ENCODE measurements at places on chromosomes 16 and 17.
A peak's percentile ranks its signal among the peaks of the same experiment; 100 is the strongest.

DNA sequence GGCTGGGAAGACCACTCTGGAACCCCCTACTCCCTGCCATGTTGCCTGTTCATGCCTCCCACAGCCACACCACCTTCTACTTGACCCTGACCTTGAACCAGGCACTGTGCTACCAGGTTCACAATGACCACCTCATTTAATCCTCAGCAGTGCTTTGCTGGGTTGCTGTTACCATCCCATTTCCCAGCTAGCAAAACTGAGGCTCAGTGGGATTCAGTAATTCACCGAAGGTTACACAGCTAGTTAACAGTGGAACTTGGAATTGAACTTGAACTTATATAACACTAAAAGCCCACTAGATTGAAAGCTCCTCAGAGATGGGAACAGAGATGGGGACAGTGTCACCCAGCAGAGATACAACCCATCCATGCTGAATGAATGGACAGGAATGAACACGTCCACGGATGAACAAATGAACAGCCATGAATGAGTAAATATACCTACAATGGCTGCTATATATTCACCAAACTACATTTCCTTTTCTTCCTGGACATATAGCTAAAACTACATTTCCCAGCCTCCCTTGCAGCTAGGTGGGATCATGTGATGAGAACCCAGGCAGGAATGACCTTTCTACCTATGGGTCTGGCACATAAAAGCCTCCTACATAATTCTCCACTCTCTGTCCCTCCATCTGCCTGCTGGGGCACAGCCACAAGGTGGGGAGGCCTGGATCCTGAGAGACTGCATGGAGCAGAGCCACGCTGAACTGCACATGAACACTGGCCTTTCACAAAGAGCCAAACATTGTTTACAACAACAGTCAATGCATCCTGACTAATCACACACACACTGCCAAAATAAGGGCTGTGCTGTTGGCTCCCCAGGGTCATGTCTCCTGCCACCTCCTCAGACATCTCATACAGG, 94.8 kb downstream of the RMI2 start:
- no peak for DNase-seq

GRCh38 chr16:82175627-82176026, 5.6 kb upstream of the MPHOSPH6 start:
- no peak for DNase-seq

DNA sequence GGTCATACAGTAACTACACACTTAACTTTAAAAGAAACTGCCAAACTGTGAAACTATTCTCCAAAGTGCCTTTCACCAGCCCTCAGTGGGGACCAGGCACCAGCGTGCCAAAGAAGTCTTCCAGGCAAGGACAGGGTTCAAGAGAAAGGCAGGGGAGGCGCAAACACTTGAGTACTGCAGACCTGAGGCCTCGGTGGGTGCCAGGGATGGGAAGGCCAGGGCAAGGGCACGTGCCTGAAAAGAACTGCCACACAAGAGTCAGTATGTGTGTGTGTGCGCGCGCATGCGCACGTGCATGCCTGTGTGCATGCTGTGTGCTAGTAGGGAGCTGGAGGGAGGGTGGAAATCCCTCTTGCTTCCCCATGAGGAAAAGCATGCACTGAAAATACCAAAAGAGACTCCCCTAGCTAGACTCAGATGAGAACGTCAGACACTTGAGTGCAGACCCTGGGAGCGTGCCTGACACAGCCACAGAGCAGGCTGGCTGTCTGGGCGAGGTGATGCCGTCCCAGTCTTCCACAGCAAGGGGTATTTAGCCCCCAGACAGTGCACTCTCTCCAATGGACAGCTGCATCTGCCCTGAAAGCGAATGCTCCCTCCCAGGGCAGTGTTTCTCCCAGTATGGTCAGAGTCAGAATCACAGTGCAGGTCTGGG, 40.1 kb upstream of the GSG1L start:
- no peak for DNase-seq

- peak; percentile 2 for DNase-seq
Measured at GRCh38 chr17:11644265-11645212, 46.3 kb downstream of the DNAH9 start.

DNA sequence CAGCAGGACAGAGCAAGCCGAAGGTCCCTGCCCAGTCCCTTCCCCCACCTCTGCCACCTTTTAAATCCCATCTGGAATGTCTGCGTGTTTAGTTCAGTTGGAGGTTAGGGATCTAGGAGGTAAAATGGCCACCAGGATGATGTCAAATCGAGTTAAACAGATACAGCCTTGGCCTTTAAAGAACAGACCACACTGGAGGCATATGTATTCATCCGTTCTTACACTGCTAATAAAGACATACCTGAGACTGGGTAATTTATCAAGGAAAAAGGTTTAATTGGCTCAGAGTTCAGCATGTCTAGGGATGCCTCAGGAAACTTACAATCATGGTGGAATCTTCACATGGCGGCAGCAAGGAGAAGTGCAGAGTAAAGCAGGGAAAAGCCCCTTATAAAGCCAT, 167.8 kb upstream of the CACNG5 start:
- no peak for DNase-seq

- DNase-seq: no peak
Measured at GRCh38 chr16:13291591-13292333, 390.4 kb downstream of the SHISA9 start.

DNA sequence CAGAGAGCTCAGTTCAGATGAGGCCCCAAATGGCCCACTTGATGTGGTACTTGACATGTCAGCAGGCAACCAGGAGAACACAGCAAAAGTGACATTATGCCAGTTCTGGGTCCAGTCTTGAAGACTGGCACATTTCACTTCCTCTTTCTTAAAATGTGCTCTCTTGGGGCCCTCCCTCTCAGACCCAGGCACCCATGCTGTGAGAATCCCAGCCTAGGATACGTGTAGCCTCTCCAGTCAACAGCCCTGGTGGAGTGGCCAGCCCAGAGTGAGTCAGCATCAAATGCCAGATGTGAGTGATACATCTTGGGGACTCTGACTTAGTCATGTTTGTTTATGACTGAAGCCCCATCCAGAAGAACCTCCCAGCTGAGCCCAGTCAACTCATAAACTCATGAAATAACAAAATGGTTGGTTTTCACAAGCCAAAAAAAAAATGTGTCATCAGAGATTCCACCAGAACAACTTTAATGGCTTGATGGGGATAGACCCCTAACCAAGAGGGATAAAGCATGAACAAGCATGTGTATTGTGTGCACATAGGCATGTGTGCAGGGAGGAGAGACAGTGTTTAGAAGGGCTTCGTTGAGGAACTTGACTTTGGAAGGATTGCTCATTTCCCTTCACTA, 82.5 kb upstream of the TNRC6C start:
- DNase-seq: peak; percentile 24

- no peak for DNase-seq
Measured at GRCh38 chr16:56787167-56787566, 57.2 kb downstream of the NUP93 start.

DNA sequence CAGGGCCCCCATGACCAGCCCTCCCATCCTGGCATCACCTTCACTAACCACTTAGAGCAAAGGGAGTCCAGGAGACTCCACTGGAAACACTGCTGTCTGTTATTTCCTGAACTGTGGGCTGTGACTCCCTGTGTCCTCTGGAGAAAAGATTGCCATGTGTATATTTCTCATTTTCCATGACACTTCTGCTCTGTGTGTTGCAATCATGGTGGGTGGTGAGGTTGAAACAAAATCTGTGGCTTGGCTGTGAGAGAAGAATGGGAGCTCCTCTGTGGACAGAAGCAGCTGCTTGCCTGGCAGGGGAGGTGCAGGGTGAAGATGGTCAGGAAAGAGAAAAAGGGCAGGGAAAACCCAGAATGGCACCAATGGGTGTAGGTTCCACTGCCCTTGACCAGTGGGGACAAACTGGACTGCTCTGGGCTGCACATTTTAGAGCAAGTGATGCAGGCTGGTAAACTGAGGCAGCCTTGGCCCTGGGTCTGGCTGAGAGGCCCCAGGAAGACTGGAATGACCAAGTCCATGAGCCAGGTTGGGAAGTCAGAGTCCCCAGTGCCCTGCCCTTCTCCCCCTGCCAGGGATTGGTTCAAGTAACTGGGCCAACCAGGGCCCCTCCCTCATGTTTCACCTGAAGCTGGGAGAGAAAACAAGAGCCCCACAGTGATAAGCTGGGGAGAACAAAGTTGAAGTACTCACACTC, 314.3 kb downstream of the C16orf95 start:
- DNase-seq: no peak

- no peak for DNase-seq
Measured at GRCh38 chr17:59160157-59161025, 4.8 kb downstream of the PRR11 start.

- DNase-seq: no peak
Measured at GRCh38 chr16:88974080-88974915, 2.7 kb downstream of the CBFA2T3 start.

DNA sequence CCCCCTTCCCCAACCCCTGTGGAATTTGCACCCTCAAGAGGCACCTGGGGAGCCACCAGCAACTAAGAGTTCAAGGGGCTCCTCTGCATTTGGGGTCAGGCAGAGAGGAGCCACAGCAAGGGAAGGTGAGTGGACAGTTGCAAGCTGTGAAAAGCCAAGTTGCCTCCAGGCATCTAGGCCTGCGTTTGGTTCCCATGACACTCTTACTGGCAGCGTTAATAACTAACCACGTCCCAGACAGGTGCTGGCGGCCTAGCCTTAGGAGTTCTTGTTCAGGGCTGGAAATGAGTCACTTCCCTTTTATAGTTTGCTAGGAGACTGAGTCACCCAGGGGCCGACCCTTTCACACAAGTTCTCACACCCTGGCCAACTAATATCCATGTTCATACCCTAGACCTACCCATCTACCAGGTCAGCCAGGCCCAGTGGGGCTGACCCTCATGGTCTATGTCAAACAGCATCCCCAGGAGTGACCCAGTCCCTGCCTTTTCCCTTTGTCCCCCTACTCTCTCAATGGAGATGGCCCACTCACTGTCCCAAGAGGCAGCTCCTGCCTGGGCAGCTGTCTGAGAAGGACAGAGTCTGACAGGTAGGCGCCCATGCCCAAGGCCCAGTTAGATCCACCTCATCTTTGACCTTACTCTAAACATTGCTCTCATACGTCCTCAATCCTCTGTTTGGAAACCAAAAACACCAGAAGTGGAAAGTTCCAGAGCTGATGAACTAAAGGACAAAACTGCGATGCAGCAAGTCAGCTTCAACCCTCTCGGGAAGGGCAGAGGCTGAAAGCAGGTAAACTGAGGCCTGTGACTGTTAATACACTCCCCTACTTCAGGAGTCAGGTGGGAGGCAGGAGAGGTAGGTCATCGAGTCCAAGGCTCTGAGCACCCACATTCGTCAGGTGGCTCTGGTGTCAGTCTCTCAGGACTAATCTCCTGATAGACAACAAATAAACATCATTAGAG, 300.6 kb downstream of the SOX9 start:
- DNase-seq: peak; percentile 50

GRCh38 chr16:79970551-79971236, 370.2 kb upstream of the MAF start:
- no peak for DNase-seq

DNA sequence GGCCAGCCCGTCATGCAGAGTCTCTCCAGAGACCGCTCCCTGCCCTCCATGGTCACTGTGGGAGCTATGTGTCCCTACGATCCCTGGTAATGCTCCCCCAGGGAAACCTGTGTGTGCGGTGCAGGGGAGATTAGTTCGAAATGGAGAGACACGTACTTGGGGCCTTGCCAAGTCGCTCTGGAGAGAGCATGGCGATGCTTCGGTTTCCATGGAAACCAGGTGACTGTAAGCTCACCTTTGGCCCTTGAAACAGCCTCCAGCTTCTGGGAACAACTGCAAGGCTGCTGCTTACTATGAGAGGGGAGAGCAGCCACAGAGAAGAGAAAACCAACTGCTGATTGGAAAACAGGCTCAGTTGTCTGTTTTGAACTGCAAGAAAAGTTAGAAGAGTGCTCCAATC, 879.7 kb upstream of the EEF2KMT start:
- DNase-seq: no peak

- no peak for DNase-seq
Measured at GRCh38 chr17:50238601-50239280, 35.5 kb upstream of the TMEM92 start.

GRCh38 chr16:74296104-74296431, 546 bp upstream of the PSMD7 start:
- no peak for DNase-seq

DNA sequence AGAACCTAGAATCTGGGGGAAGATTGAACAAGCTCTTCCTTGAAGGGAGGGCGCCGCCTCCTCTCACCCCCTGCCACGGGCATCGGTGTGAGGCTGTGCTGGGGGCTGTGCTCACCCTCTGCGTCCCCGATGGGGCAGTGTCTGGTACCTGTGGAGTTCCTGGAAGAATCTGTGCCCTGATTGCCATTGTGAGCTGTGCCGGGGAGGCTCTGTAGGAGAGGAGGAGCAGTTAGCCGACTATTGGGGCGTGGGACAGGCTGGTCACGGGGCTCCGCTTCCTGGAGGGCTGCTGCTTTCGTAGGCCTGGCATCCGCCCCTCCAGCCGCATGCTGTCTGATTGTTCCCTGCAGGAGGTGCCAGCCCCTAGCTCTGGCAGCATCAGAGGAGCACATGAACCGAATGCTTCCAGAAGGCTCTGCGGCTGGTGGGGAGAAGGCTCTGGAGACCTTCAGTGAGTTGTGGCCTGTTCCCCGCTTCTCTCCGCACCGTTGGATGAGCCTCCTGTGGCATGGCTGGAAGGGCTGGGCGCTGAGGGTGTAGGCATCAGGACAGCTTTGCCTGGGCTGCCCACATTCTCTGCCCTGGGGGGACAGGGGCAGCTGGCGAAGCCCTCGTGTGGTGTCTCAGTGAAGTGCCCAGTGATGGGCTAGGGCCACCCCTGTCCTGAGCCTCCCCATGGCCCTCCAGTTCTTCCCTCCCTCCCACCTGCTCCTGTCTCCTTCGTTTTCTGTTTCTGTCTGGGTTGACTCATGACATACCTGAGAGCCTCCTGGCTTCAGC, 86.9 kb downstream of the SEC14L1 start:
- no peak for DNase-seq

DNA sequence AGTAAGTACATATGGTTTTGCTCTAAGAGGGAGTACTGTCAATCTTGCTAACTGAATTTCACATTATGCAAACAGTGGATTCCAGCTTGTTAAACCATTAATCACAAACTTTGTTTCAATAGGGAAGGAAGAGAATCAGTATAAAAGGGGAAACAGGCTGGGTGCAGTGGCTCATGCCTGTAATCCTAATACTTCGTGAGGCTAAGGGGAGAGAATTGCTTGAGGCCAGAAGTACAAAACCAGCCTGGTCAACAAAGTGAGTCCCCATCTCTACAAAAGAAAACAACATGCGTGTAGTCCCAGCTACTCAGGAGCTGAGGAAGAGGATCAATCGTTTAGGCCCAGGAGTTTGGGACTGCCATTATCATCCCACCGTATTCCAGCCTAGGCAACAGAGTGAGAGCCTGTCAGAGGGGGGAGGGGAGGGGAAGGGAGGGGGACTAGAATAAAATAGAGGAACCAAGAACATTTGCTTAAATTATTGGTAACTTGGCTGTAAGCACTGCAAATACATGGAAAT, 65.7 kb downstream of the FBXL20 start:
- no peak for DNase-seq

DNA sequence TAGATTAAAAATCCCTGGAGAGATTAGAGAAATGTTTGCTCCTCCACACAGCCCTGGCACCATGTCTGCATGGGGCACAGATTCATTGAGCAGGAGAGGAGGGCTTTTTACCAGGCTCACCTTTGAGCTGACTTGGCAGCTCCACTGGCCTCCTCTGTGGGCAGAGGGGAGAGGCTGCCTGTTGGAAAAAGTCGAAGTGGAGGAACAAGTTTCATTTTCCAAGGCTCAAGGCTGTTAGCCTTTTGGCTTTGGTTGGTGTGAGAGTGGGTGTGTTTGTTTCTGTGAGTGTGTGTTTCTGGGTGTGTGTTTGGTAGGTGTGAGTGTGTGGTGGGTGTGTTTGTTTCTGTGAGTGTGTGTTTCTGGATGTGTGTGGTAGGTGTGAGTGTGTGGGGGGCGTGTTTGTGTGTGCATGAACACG, 5.6 kb downstream of the TMEM238L start:
- DNase-seq: no peak

GRCh38 chr17:79620207-79621038, 9.6 kb upstream of the RBFOX3 start:
- DNase-seq: no peak
